ENCODE measurements at places on chromosomes 6 and 20.

- no peak for DNase-seq
These were observed 324.2 kb downstream of the TPBG start for GRCh38 chr6:82687855-82688254.

DNA sequence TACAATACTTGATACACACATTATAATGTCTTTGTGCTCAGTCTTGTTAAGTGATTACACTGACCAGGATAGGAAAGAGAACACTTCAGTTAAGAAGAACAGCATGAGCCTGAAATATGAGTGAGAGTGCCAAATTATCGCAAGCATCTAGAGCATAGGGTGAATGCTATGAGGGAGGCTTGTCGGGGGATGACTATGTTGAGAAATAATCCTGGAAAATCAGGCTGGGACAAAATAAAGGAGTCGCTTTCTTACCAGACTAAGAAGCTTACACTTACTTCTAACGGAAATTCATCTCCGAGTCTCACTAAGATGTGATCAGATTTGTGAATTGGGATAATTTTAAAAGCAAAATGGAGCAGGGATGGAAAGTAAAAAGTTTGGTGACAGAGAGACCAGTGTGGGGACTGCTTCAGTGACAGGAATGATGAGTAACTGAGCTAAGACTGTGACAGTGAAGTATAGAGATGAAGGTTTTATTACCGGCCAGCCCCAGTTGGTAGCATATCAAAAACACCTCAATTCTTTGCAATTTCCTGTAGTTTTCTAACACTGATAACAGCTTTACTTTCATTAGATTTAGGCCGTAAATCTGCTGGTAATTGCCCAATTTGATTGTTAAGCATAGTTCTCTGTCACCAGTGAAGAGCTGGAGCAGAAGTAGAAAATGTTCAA, 48.4 kb upstream of the DEFB112 start:
- DNase-seq, result no peak

- no peak for DNase-seq
These were observed 628.0 kb upstream of the AGPAT4 start for GRCh38 chr6:161901740-161902426.

GRCh38 chr6:132498638-132499037, 14.3 kb downstream of the STX7 start:
- no peak for DNase-seq

DNA sequence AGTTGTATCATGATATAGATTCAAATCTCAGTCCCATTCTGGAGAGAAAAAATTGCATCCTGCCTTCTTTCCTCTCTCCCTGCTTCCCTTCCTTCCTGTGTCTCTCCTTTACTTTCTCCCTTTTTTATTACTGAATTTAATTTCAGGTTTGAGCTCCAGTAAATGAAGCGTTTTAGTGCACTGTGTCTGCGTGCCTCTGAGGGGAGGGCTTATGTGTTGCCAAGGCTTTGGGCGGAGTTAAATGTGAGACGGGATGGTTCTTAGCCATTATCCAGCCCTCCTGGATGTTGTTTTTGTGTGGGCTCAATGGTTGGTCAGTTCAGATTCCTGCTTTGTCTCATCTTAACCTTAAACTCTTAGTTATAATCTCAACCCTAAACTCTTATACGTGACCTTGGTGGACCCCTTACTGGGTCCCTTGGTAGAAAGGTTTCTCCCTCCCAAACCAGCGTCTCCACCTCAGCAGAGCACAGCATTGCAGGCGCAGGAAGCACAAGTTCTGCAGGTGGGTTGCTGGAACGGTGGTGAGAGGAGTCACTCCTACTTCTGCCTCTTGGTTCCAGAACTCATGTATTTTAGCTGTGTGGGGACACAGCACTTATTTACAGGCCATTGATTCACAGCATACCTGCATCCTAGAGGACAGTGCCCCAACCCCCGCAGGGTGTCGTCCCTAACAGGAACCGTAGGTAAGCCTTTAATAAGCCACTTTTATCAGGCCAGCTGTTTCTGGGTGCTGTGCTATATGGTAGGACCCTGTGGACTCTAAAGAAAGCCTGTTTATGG, 68.5 kb downstream of the DNAH8 start:
- no peak for DNase-seq

GRCh38 chr20:60281295-60281694, 323.1 kb downstream of the CDH26 start:
- DNase-seq, result no peak

- no peak for DNase-seq
These were observed 225.1 kb downstream of the UBE3D start for GRCh38 chr6:82840571-82840970.

- DNase-seq, result no peak
These were observed 46.1 kb upstream of the TMEM217 start for GRCh38 chr6:37303891-37304503.

- DNase-seq, result no peak
These were observed 464 bp downstream of the EHMT2 start for GRCh38 chr6:31896856-31897611.

DNA sequence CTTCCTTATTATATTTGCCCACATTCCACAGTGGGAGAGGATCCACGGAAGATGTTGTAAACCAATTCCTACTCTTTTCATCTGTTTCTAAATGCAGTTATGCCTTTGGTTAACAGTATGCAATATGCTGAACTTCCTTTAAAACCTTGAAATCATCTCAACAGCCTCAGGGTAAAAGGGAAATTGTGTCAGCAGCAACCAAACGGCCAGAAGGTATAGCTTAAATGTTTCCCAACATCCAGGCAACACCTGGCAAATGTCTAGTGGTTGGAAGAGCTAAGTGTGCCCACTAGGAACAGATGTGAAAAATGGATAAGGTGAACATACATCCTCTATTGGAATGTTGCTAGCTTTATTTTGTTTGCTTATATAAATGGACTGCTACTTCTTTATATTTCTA, 164.8 kb downstream of the FAXC start:
- DNase-seq, result no peak

DNA sequence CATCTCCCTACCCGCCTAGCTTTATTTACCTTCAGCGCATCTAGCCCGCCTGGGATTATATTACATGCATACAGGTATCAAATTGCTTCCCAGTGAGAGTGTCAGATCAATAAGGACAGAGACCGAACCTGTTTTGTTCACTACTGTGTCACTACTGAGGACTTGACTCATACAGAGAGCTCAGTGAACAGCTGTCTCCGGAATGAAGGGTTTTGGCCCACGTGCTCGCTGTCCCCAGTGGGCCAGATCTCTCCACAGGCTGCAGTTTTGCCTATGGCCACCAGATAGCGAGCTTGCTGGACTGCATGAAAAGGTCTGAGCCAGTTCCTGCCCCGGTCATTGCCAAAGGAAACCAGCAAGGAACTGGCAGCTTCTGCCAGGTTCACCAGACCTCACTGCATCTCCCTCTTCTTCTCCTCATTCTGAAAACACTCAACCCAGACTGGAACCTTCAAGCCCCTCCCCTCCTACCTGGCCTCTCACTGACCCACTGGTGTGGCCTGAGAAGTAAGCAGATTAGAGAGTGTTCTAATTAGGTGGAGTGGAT, 150.8 kb downstream of the ZMYND8 start:
- DNase-seq, result no peak

DNA sequence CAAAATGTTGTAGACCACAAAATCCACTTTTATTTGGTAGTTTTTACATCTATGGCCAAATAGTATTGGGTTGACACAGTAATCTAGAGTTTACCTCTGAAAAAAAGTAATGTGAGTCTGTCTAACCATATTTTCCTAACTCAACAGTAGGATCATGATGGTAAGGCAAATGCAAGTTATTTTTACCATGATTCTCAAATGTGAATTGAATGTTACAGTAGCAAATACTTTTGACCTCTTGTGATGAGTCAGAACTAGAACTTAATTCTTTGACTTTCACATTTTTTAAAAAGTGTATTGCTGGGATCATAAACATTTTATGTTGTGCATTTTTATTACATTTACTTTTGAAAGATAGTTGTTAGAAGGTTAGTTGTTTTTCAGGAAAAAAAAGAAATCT, 22.0 kb downstream of the RNF146 start:
- DNase-seq, result no peak

- DNase-seq, result peak; percentile 10
These were observed 160.7 kb upstream of the KCNQ5 start for GRCh38 chr6:72461144-72461543.

DNA sequence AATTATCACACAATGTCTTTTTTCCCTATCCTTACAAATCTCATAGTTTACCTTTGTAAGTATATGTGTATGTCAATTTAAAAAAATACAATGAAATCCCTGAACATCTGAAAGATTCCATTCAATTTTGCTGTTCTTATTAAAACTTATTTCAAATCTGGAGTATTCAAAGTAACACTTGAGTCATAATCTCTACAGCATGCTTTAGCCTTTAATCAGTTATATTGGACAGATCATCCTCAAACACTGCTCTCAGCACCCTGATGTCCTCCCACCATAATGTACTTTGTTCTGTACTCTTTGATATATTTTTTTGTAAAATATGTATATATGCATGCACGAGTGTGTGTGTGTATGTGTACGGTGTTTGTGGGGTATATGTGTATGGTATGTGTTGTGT, 83.0 kb upstream of the RPS6KA2 start:
- DNase-seq, result no peak

GRCh38 chr6:53686355-53686940, 20.9 kb upstream of the KLHL31 start:
- no peak for DNase-seq

- no peak for DNase-seq
These were observed 2.8 kb downstream of the CCN5 start for GRCh38 chr20:44717986-44718385.

DNA sequence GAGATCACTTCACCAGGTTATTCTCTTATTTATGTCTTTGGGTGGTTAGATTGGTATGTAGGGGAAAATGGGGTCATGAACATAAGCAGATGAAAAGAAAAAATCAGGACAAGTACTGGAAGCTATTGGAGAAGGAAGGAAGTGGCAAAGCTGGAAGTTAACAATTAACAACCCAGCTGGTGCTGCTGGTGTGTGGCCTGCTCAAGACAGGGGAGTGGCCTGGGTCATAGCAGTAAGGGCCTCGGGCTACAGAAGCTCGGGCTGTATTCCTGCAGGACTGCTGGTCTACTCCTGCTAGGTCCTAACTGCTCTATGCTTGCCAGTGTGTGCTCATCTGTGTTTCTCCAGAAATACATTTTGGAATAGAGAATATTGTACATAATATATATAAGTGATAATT, 19.6 kb downstream of the MYLIP start:
- no peak for DNase-seq

DNA sequence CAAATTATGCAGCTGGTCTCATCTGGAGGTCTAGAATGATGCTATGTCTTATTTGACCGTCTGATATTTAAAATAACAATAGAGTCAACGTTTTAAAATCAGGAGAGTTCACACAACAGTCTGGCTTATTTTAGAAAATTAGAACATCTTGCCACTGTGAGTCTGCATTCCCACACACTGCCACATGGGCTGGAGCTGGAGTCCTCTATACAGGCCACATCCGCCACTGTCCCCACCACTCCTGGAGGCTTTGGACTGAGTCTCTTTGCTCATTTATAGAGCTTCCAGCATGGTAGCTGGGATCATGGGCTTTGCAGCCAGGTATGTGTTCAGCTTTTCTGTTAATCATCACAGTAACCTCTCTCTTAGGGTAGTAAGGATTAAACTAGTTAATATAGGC, 68.8 kb upstream of the ZNFX1 start:
- no peak for DNase-seq

- DNase-seq, result no peak
These were observed 490.0 kb downstream of the GRIK2 start for GRCh38 chr6:101883505-101883904.

DNA sequence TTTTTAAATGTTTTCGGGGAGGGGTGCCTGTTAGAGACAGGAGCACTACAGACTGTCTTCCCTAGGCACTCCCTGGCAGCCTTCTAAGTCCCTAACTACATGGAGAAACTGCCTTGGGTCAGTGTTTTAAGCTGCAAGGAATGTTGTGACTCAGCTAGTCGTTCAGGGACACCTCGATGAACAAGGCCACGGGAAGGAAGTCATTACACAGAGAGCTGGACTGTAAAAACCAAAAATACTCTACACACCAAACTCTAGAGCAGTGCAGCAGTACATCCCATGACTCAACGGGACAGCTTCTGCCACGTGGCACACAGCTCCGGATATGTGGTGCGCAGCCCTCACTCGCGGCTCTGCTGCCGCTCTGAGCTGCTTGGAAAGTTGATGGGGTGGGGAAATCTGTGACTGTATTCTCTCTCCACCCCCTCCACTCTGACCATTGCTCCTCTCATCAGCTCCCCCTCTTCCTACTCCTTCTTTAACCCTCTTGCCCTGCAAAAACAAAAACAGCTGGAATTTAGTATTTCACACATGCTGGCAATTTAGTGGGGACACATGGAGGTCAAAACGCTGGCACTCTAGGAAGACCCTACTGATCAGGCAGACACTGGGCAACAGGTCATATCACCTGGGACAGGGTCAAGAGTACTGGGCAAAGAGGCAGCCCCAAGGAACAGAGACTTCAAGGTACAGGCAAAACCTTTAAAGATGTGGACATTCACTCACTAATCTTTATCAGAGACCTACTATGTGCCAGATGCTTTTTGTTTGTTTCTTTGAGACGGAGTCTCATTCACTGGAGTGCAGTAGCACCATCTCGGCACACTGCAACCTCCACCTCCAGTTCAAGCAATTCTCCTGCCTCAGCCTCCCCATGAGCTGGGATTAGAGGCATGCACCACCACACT, 10.9 kb upstream of the LPIN3 start:
- DNase-seq, result peak; percentile 97

- DNase-seq, result no peak
These were observed 1.3 kb upstream of the SDCBP2 start for GRCh38 chr20:1330075-1330830.

- DNase-seq, result no peak
These were observed 54.9 kb downstream of the PLEKHG1 start for GRCh38 chr6:150654608-150655007.

GRCh38 chr6:160398674-160399271, 50.6 kb downstream of the SLC22A3 start:
- no peak for DNase-seq

- DNase-seq, result no peak
These were observed 232.1 kb upstream of the TENT5A start for GRCh38 chr6:81984599-81984998.

DNA sequence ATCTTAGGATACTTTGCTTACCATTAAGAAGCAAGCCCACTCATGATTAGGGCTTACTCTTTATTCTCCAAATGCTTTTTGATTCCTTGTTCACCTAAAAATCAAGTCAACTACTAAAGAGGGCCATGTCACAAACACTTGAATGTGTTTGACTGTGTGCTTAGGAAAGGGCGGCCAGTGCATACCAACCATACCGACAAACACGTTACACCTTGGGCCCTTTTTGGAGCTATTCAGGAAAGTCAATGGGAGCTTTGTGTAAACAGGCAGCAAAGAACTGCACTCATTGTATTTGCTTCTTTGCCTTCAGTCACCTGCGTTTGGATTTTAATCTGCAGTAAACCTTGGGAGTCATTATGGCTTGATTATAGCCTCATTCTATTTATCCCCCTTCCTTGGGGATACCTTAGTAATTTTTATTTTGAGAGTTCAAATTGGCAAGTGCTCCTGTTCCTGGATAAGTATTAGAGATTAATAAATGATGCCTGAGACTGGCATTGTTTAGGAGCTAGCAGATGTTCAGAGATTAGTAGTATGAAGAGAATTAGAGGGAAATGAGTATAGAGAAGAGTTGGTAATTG, 102.6 kb upstream of the HDGFL1 start:
- no peak for DNase-seq

All from AG09309 (cell line).